Iris pigment epithelial cell (primary cell): ENCODE measurements at places on chromosomes 3 and 15.
A peak's percentile ranks its signal among the peaks of the same experiment; 100 is the strongest.

DNA sequence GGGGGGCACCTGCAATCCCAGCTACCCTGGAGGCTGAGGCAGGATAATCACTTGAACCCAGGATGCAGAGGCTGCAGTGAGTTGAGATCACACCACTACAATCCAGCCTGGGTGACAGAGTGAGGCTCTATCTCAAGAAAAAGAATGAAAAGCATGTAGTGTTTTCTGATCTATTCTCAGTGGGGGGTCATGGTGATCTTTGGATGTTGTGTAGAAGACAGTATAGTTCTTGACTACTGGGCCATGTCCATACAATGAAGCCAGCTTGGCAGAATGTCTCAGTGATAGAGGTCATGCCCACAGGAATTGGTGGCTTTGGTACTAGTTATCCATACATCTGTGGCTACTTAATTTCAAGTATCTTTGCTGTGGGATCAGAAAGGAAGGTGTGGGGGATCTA is 26.8 kb upstream of the NANOGP8 start:
- DNase-seq, result no peak

GRCh38 chr3:149291178-149291577 is 42.3 kb downstream of the TM4SF18 start:
- no peak for DNase-seq

GRCh38 chr3:38487323-38487722 is 8.8 kb upstream of the EXOG start:
- DNase-seq, result no peak

DNA sequence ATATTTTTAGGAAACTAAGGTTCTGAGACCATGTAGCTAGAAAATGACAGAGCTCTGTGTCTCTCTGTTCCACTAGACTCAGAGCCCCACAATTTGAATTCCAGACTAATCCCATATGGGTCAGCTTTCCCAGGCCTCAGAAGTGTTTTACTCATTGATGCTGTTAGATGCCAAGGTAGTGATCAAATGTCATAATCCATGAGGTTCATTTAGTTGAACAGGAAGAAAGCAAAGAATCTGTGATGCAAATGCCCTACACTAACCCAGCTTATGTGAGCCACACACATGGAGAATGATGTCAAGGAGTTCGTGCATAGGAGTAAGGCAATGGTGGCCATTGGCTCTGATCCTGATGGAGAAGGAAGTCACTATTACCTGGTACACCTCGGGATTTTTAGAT is 363.4 kb upstream of the RARB start:
- DNase-seq, result peak; percentile 68

DNA sequence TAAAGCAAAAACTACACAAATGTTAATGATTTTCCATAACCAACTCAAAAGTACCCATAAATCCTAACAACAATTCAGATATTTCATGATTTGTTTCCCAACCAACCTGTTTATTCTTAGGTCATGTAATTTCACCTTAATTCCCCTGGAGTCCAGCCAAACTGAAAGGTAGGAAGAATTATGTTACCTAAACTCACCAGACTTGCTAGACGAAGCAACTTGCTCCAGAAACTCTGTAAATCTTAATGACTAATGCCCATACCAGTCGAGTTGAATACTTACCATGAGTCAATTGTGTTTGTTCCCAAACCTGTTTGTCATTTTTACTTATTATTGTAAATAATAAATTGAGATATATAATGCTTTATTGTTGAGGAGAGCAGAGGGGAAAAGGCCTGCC is 1030.0 kb downstream of the TBL1XR1 start:
- no peak for DNase-seq

GRCh38 chr3:37631686-37632085 is 230.0 kb upstream of the CTDSPL start:
- DNase-seq, result no peak

DNA sequence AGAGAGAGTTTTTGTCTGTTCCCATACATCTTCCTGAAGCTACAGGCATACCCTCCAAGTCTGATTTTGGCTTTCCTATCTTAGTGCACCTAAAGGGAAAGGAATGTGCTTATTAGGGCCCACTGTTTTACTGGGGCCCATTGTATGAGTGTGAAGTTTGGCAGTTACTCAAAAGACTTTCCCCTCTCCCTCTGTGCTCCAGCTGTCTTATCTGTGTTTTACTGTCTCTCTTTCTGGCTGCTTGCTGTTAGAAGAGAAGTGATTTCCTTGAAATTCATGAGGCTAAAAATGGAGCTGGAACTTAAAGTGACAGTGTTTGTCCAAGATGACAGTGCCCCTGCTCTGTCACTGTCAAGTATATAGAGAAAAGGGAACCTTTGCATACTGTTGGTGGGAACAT is 436.2 kb downstream of the OCA2 start:
- DNase-seq, result no peak

DNA sequence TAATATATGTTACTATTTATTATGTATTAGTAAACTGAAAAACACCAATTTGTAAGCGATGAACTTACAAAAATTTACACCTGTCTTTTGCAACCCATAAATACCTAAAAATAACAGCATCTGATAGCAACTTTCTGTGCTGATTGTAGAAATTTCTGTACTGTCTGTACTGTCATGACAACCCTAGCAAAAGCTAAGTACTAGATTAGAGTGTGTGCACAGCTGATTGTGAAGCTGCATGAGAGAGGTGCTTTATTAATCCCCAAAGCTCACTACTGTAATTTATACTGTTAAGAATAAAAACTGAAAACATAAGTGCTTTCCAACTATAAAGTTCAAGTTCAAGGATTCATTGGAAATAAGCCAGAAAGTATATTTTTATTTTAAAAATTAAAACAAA is 815 bp downstream of the BCL2A1 start:
- no peak for DNase-seq

DNA sequence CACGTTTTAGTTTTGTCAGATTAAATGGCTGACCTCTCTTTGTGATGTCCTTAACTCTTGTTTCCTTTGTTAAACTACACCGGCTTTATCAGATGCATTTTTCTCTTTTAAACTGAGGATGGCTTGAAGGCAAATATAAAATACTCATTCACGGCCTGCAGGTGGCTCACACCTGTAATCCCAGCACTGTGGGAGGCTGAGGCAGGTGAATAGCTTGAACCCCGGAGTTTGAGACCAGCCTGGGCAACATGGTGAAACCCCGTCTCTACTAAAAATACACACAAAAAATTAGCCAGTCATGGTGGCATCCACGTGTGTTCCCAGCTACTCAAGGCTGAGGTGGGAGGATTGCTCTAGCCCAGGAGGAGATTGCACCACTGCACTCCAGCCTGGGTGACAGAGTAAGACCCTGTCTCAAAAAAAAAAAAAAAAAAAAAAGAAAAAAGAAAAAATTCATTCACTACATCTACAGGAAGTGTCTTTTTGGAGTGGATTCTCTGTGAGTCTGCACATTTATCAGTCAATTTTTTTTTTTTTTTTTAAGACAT is 34.7 kb upstream of the SACM1L start:
- DNase-seq, result no peak

GRCh38 chr15:42772144-42772543 is 35.2 kb upstream of the CDAN1 start:
- no peak for DNase-seq

DNA sequence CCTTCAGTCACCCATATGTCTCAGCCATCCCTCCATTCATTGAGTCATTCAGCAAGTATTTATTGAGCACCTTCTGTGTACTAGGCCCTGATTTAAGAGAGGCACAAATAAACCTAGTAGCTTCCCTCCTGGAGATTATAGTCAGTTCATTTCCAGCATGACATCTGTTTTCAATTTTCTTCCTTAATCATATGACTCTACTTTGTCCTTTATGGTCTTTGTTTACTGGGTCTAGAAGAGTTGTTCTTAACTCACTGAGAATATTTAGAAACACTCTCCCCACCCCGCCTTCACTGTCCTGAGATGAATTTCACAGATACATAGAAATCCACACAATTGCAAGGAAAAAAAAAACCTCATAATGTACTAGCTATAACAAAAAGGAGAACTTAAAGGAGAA is 44.8 kb upstream of the ADAMTS9 start:
- DNase-seq, result no peak

DNA sequence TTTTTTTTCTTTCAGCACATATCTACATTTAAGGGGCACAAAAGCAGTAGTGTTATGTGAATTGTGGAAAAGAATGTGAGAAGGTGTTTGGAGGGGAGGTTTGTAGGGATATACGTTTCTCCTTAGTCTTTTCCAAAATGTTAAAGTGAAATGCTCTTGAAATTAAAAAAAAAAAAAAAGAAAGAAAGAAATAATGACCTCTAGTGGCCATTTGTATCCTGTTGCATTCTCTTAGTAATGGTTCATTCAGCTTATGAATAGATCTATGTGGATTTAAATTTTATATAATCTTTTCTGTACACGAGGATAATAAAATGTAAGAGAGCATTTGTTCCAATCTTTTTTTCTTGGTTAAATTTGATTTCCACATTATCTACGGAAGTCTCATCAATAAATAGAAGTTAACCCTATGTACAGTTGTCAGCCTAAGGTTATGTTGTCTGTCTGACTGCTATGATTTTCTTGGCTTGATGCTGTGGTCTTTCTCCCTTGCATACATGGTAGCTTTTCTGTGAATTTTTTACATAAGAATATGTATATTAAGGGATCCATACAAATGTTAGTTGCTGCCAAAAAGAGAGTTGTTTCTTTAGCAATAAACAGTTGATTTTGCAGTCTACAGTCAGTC is 1.7 kb downstream of the P2RY13 start:
- no peak for DNase-seq

DNA sequence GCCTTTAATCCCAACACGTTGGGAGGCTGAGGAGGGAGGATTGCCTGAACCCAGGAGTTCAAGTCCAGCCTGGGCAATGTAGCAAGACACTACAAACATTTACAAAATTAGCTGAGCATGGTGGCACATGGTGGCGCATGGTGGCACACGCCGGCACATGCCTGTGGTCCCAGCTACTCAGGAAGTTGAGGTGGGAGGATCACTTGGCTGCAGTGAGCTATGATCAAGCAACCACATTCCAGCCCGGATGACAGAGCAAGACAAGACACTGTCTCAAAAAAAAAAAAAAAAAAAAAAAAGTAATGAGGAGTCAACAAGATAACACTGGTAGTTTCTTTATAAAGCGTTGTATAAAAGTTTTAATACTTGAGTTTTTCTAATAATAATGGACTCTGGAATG is 10.1 kb downstream of the FEZF2 start:
- no peak for DNase-seq

DNA sequence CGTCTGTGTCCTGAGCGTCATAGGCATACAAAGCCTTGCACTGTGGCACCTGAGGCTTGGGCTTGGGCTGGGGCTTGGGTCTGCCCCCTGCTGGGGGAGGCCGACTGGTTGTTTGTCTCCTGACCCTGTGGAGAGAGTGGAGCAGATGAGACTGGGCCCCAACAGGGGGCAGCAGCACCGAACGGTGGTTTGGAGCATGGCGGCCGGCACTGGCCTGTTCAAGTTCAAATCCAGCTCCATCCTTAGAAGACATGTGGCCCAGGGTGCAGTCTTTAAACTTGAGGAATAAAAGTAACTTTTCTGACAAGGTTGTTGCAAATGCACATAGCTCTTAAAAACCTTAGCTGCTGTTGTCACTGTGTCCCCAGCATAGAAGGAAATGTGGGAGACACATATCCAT is 33.3 kb downstream of the CCNB2 start:
- peak; percentile 62 for DNase-seq

DNA sequence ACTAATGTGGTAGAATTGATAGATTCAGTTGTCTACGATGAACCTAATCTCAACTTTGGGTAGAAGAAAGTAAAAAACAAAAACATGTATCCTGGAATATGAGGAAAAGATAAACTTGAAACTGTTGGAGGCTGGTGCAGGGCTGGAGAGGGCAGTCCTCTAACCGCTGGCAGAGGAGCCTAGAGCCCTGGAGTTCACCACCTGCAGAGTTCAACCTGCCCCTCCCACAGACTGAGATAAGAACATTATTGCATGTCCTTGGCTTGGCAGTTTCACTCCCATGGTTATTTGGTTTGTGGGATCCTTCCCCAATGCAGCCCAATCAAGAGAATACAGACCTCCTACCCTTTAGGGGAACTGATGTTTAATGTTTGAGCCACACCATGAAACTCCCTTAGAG is 53.2 kb upstream of the GATM start:
- no peak for DNase-seq

DNA sequence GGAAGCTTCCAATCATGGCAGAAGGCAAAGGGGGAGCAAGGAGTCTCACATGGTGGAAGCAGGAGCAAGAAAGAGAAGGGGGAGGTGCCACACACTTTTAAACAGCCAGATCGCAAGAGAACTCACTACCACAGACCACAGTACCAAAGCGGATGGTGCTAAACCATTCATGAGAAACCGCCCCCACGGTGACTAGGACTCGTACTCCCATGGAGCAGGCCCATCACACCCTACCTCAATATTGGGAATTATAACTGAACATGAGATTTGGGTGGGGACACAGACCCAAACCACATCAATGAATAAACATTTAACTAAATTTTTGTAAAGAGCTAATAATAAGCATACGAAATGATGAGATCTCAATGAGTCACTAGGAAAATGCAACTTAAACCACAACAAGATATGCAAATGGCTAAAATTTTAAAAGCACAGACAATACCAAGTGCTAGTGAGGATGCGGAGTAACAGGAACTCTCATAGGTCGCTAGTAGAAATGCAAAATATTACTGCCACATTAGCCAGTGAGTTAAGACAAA is 10.0 kb downstream of the MRPS25 start:
- DNase-seq, result peak; percentile 31

- no peak for DNase-seq
Measured at GRCh38 chr3:184693011-184693975, 18.6 kb downstream of the MAGEF1 start.

DNA sequence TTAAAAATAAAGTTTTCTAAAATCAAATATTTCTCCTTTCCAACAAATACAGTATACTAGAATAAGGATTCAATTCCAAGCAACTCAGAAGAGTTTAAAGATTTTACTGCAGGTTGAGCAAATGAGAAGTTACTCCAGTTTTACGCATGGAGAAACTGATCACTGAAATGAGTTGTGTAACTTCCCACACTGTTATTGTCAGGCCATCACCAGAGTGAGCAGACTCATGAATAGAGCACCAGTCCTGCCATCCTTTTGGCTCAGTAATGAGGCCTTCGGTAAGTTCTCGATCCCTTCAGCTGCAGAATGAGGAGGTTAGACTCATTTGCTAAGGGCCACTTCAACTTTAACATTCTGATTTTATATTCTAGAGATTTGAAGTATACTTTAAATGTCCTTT is 48.1 kb downstream of the OSBPL10 start:
- DNase-seq, result no peak

- no peak for DNase-seq
Measured at GRCh38 chr3:12165909-12166308, 7.2 kb upstream of the TIMP4 start.

DNA sequence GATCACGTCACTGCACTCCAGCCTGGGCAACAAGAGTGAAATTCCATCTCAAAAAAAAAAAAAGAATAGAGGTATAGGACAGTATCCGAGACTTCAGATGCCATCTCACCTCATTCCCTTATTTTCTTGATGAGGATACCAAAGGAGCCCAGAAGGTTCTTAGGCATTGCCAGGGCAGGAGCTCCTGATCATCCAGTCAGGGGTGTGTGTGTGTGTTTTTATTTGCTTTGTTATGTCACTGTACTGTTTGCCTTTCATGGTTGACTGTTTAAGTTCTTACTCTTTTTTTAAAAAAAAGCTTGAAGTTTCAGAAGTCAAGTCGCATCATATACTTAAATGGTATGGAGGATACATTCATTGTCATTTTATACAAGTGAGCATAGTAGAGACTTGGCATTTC is 140.0 kb upstream of the BHLHE40 start:
- no peak for DNase-seq

- peak; percentile 67 for DNase-seq
Measured at GRCh38 chr3:177336873-177337450, 139.7 kb upstream of the TBL1XR1 start.

- peak; percentile 88 for DNase-seq
Measured at GRCh38 chr3:72274493-72275330, 489.8 kb upstream of the PROK2 start.

GRCh38 chr15:82874267-82874666 is 64.8 kb downstream of the WHAMM start:
- DNase-seq, result no peak
